ENCODE measurements at places on chromosomes 12 and 14.

DNA sequence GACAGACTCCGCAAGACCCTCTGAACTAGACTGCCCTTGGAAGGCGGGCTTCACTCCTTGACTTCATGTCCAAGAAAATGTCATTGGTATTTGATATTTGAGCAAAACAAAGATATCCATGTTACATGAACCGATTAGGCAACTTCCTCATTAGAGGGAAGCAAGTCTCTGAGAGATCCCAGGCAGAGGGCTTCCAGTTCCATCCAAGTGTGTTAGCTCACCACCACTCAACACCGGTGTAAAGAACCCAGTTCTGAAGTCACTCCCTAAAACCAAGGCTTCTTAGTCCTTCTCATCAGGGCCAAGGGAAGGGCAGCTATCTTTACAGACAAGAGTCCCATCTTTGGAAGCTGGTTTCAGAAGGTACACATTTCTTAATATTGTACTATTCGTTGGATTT, 87.2 kb upstream of the CDKN3 start:
- no peak for DNase-seq

- no peak for DNase-seq
These were observed 162.7 kb downstream of the EGLN3 start for GRCh38 chr14:33788161-33788560.

DNA sequence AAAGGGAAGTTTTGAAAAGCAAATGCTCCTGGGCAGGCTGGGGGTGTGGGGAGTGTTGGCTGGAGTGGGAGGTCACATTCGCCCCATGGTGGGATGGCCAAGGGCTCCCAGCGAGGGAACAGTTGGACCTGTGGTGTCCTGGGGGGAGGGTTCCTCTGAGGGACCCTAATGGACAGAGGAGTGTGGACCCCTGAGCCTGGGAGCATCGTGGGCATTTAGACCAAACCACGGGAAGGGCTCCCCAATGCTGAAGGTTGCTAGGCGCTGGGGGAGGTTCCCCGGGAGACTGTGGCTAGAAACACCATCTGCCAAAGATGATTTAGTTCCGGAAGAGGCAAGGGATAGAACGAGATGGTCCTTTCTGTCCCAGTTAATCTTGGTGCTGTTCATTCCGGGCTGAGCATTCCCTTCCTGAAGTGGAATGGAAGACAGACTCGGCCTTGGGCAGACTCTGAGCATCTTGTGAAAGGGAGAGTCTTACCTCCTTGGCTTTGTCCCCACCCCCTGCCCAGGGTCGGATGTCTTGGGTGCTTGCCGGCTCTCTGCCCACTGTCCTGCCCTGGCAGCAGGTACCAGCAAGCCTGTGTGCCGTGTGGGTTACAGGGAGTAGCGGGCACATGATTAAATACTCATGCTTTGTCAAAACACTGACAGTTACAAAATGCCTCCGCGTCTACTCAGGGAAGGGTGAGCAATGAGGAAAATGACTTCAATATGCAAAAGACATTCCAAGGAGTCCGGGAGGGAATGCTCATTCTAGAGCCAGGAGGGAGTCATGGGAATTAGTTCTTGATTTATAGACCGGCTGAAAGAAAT, 215.9 kb downstream of the CACNA1C start:
- no peak for DNase-seq

DNA sequence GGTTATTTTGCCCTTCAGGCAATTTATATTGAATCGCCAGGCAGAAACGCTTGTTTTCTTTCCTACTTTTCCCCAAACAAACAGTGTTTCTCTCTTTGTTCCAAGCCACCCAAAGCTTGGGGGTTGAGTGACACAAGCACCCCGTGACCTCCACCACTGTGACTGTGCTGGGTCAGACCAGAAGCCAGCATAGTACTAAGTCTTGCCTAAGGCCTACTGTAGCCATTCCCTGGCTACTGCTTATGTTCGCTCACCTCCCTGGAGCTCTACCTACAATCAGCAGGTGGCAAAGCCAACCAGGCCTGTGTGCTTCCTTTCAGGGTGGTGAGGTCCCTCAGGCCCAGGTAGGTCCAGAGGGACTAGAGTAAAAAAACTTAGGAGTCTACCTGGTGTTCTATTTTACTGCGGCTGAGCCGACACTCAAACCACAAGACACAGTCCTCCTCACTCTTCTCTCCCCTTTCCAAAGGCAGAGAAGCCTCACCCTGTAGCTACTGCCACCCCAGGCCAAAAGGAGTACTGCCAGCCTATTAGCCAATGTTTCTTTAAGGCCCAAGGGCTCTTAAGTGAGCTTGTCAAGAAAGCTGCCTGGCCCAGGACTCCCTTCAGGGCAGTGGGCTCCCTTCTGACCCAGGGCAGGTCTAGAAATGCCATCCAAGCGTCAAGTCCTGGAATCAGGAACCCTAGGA, 411.8 kb upstream of the MIS18BP1 start:
- DNase-seq, result no peak

DNA sequence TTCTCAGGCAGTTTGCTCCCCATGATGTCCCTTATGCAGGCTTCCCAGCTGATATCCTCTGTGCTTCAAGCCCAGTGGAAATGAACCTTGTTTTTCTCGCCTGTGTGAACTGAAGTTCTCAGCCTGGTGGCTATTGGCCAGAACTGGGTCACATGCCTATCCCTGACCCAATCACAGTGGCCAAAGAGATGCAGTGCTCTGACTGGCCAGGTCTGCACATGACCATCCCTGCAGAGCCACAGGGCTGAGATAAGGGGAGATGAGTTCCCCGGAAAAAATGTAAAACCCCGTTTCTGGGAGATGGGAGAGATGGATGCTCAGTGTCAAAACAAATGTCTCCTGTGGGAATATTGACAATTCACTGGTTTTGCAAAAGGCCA, 34.7 kb upstream of the FZD10 start:
- no peak for DNase-seq

DNA sequence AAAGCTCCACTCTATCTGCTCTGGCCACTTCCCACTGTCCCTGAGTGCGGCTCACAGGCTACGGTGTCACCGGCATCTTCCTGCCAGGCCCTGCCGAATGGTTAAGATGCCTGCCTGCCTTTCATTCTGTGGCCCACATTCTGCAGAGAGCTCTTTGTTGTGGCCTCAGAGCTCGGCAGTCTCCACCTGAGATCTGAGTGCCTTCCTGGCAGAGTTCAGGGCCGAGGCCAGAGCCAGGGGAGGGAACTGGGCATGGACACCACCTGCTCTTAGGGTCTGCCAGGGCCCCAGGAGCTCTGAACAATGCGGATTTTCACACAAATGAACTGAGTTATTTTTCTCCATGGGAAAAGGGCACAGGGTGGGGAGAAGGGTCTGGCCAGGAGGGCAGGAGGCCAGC, 127.2 kb downstream of the RBM19 start:
- DNase-seq, result no peak

DNA sequence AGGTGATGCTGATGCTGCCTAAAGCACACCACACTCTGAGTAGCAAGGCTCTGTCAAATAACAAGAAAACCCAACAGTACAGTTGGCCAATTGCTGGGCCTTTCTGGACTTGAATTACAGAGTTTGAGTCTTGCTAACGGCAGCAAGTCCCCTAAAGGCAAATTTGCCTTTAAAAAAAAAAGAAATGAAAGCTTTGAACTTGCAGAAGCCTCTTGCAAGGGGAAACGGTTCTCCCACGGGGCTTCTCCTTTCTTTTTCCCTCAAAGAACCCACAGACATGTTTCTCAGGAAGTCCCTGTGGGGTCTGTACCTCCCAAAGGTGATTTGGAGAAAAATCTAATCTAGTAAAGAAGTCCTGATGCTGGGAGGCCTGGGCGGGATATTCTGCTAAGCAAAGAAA, 191.3 kb upstream of the MYL2 start:
- DNase-seq, result no peak

- no peak for DNase-seq
These were observed 20.9 kb downstream of the POMT2 start for GRCh38 chr14:77299771-77300170.

DNA sequence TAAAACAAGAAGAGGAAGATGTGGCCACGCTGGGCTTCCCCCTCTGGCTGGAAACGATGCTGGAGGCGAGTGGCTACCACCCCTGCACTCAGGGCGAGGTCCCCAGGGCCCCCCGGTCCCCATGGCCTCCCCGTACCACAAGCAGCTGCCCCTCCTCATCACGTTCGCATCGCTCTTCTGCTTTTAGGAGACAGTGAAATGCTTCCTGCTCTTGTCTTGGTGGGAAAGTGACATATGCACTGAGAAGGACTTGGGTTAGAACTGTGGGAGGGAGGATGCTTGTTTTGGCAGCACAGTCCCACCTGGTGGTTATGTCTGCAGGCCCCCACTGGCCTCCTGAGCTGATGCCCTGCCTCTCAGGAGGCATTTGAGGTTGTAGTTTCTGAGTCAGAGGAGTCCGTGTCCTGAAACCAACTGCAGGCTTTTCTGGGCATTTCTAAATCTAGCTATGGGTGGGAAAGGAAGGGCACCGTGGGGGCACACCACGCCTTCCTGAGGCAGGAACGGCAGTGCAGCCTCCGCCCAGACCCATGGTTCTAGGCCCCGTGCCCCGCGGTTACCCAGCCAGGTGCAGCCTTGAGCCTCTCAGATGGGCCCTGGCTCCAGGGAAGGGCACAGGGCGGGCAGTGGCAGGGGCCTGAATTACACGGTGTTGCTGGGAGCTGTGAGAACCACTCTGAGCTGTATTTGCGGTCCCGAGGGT, 139.3 kb downstream of the ADGRD1 start:
- DNase-seq, result peak; percentile 61

DNA sequence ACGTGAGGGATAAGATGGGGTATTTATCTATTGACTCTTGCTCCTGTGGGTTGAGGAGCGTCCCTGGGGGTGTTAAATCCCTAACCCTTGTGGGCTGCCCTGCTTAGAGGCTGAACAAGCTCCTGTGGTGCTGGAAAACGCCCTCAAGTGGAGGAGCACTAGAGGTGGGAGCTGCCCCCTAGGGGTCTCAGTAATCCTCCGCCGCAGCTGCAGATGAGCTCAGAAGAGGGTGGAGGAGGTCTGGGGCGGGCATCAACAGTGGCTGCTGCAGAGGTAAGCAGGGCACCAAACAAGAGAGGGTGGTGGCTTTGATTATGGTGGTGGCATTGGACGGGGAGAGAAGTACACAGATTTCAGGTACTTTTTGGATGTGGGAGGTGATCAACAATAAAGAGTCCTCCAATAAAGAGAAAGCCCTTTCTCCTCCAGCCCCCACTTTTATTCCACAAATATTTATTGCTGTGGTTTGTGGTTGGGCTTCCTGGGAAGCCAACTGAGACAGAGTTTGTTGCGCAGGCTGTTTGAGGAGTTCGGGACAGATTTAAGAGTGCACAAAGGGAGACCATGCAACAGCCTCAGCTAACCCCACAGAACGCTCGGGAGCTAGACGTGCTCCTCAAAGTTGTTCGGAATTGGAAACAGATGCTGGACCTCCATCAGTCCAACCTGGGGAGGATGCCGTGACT, 179.9 kb downstream of the ADCK1 start:
- peak; percentile 3 for DNase-seq

DNA sequence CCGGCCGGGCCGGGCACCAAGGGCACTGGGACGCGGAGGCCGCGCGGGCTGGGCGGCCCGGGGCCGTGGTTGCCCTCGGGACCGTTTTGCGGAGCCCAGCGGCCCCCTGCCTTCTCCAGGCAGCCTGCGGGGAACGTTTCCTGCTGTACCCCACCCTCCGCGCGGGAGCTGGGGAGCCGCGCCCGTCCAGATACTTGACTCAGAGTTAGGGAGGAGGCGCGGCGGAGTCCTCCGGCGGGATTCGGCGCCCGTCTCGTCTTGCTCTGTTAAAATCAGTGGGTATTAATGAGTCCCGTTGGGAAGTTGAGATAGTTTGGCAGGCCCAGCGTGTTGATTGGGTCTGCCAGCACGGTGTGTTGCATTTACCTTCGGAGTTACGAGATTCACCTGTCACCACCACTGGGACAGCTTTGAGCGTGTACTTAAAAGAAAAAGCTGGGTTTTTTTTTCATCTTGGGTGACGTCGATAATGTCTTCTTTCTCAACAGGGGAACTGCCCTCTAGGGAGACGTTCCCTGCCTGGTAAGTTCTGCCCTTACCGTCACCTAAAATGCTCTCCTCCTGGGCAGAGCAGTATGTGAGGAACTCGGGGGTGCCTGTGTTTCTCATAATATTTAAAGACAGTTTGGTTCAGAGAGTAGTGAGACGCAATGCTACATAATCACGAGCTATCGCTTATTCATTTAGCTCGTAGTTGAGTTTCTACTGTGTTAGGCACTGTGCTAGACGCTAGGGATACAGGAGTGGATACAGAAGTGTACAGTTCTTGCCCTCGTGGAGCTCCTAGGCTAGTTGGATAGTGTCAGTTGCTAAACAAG, 596 bp downstream of the DLST start:
- peak; percentile 63 for DNase-seq

DNA sequence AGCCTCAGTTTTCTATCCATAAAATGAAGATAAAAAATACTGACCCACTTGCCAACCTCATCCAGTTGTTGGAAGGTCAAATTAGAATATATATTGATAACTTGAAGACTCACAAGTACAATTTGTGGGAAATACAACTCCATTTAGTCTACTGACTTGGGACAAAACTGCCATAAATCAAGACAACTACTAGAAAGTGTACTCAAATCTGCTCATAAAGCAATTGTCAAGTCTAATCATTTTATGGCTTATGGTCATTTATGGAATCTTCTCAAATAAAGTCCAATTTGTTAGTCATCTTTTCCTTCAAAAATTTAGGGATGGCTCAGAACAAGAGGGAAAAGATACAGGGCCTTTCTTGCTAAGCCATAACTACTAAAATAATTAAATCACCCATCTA, 7.0 kb downstream of the BTG1 start:
- no peak for DNase-seq

GRCh38 chr14:64702493-64703394, 1.5 kb upstream of the PLEKHG3 start:
- peak; percentile 8 for DNase-seq

DNA sequence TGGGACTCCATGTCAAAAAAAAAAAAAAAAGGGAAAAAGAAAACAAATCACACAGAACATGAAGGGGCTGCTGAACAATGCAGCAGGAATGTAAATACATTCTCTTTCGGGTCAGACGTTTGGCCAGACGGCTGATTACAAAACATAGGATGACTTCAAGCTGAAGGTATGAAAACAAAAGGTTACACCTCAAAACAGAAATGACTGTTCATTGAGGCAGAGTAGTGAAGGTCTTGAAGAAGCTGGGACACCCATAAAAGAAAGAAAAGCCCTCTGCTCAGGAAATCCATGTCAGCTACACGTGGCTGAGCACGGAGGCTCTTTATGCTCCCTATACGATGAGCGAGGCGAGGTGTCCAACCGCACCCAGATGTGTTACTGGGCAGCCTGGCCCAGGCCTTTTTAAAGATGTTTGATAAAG, 37.7 kb downstream of the FGD4 start:
- no peak for DNase-seq

DNA sequence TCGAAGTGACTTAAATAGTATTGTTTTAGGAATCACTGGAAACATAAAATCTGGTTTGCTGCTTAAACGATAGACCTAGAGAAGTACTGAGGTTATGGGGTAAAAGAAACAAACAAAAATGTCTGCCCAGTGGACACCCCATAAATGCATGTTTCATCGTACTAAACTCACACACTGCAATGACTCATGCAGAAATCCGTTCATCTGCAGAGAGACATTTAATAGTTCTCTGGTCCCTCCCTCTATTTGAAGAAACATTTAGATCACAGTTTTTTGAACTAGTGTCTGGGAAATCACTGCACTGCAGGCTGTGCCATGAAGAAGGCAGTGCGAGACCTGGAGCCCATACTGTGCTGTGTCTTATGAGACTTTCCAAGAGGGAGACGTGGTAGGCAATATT, 25.5 kb downstream of the SLC17A8 start:
- no peak for DNase-seq

GRCh38 chr14:33343016-33343415, 404.3 kb downstream of the NPAS3 start:
- no peak for DNase-seq

GRCh38 chr14:101781240-101782061, 19.9 kb downstream of the PPP2R5C start:
- peak; percentile 52 for DNase-seq

GRCh38 chr12:88958946-88959345, 378.7 kb upstream of the KITLG start:
- no peak for DNase-seq
